Stimulated activated naive CD8-positive, alpha-beta T cell treated with anti-CD3 and anti-CD28 coated beads, Interleukin-15, amount 100 ng/mL, for 72 hours (primary cell): ENCODE measurements at places on chromosomes 12 and 14.

- no peak for DNase-seq
Observed at GRCh38 chr12:107435072-107435471, 250.5 kb upstream of the PWP1 start.

GRCh38 chr12:92462049-92462448 is 240.7 kb upstream of the PLEKHG7 start:
- DNase-seq: no peak

DNA sequence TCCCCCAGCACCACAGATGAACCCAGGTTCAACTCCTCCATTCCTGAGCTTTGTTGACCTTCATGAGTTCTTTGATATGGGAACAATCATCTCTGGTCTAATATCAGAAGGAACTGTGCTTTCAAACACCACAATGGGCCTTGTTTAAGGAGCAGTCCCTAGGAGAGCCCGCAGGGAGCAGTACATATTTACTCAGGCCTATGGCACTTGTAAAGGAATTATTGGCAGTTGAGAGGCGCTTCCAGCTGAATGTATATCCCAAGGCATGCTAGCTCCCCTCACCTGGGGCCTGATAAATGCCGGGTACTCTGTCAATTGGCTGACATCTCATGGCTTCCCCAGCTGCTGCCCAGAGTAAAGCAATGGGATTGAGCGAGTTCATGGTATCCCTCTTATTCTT is 76.2 kb downstream of the ZFP36L1 start:
- no peak for DNase-seq

GRCh38 chr14:93725002-93725582 is 63.2 kb downstream of the PRIMA1 start:
- DNase-seq: no peak

DNA sequence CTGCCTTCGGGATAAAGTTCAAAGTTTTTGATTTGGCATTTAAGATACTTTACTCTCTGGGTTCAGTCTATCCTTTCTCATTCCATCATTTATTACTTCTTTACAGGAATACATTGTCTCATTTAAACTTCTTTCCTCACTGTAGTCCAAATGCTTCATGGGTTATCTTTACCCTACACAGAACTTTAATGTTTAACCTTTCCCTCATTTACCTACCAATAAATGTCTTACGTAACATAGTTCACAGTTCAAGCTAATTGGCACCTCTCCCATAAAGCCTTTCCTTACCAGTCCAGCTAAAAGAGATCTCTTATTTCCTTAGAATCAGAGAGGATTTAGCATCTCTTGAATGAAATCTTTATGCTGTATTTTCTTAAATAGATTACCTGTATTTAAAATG is 476.3 kb upstream of the SEL1L start:
- DNase-seq: no peak

GRCh38 chr14:105420101-105420973 is 710 bp downstream of the MTA1 start:
- no peak for DNase-seq

DNA sequence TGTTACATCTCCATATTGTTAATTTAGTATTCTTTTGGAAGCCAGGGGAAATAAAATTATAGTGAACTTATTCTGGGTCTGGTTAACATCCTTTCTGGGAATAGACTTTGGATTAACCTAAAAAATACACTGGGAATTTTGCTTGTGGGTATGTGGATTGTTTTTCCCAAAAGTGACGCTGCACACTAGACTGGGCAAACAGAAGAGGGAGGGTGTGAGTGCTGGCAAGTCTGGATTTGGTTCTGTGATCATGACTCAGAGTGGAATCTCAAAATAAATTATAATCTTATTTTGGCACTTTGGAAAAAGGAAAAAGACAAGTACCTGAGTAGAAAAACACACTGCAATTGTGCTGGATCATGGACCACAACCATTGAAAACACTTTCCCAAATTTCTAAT is 15.2 kb upstream of the LUM start:
- no peak for DNase-seq

DNA sequence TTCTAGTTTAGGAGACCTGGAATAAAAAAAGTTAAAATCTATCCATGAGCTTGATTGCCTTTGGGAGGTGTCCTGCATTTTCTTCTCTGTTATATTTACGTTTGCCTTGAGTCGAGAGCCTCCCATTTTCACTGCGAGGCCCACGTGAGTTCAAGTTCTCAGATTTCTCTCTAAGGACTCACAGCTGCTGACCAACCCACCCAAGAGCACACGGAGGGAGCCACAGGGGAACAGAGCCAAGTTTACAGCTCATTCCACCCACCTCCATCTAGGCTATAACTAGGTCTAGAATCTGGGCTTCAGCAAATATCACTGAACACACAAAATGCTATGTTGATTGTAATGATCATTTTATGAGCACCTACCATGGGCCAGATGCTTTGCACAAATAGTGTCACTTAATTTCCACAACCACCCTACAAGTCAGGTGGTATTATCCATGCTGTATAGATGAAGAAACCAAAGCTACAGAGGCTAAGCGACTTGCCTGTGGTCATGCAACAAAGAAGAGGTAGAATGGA is 16.7 kb downstream of the ALDH1L2 start:
- no peak for DNase-seq

- DNase-seq: no peak
Observed at GRCh38 chr12:63804746-63805145, 25.0 kb downstream of the RXYLT1 start.

GRCh38 chr12:125254236-125254635 is 189.0 kb downstream of the AACS start:
- DNase-seq: no peak

DNA sequence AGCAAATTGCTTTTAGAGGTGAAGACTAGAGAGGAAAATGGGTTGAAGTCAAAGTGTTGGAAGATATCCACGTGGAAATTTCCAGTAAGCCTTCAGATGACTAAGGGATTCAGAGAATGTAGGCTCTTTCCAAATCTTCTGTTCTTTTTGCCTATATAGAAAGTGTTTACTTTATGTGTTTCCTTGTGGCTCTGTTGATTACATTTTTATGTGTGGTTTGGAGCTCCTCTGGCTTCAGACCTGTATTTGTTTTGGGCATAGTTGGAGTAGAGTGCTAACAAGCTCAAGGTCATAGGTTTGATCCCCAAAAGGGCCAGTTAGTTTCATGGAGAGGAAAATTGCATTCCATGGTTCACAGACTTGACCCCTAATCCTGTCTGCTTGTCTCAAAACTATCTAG is 91.9 kb downstream of the IGF1 start:
- no peak for DNase-seq
